Hematopoietic multipotent progenitor cell treated with erythropoietin and hydrocortisone succinate and interleukin-3 and kit ligand, for 15 days (in vitro differentiated cells): ENCODE measurements at places on chromosomes 7 and 10.

- DNase-seq: no peak
Measured at GRCh38 chr7:69309601-69310000, 288.7 kb upstream of the AUTS2 start.

DNA sequence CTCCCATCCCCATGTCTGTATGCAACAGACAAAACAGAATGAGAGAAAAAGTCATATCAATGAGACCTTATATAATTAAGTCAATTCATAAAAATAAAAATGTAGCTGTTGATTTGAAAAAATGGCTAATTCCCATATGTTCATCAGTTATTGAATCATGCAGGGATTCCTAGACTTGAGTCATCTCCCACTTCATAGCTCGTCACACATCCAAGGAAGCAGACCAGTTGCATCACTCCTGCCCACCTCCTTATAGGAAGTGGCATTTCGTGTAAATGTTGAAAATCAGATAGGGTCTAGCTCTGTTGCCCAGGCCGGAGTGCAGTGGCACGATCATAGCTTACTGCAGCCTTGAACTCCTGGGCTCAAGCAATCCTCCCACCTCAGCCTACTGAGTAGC lies 56.1 kb upstream of the SH2B2 start:
- no peak for DNase-seq

DNA sequence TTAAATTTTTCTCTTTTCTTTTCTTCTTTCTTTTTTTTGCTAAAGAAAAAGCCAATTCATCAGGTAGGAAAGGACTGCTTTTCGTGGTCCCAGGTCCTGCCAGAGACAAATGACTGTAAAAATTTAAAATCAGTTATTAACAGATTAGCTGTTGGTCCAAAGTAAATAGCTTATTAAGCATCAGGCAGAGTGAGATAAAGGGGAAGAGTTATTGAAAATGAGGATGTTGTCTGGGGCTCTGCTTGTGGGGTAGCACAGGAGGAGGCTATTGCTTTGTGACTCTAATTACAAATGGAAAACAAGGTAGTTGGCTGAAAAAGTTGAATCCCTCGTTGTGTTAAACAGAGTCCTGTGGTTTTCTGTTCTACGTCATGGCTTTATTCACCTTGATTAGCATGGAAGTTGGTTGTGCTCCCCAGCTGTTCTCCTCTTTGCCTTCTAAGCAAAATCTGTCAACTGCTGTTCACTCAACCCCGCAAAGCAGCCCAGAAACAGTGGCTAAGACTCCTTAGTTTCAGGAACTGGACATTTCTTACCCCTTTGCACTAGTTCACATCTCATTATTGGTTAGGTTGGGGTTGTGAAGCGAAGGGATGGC lies 128.9 kb downstream of the SNX10 start:
- no peak for DNase-seq

DNA sequence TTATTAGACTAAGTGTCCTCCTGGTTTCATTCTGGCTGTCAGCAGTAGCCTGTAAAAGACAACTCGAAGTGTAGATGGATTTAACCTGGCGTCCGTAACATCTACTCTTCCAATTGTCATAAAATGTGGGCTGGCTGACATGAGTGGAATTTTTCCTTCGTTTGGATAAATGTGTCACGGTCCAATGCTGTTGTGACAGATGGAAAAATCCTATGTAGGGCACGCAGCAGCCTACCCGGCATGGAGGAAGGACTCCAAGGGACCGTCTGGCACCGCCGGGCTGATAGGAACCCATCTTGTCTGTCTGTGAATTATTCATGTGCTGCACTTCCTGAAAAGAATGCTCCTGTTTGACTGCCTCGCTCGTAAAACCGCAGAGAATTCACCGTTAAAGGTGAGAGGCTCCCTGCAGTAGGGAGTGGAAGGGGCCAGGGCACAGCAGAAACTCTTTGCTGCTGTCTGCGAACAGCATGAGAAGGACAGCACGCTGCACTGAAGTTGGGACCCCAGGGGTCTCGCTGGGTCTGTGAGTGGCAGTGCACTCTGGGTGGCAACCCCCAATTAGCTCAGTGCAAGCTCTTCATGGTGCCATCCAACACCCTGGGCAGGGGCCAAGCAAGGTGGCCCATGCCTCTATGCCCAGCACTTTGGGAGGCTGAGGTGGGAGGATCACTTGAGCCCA lies 1.6 kb upstream of the ORAI2 start:
- DNase-seq: no peak

DNA sequence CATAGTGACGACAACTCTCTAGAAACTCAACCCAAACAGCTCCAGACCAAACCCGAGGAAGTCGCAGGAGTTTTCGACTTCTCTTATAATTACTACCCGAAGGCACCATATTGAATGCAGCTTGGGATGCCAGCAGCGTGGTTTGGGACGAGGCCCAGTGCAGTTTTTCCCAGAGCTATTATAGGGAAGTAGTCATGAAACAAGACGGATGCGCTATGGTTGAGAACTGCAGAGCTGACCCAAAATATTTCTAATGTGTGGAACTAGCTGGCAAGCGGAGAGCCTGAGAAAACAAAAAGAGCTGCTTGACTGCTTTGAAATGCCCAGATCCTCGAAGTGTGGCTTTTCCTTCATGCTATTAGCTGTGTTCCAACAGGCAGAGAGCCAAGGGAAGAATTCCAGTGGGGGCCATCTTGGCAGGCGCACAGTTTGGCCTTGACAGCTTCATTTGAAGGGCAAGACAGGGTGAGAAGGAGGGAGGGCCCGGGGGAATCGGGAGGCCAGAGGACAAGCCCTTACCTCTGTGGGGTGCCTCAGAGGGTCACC lies 122.7 kb downstream of the CUL2 start:
- DNase-seq: no peak

GRCh38 chr10:2047679-2048078 lies 310.4 kb upstream of the ADARB2 start:
- DNase-seq: no peak

DNA sequence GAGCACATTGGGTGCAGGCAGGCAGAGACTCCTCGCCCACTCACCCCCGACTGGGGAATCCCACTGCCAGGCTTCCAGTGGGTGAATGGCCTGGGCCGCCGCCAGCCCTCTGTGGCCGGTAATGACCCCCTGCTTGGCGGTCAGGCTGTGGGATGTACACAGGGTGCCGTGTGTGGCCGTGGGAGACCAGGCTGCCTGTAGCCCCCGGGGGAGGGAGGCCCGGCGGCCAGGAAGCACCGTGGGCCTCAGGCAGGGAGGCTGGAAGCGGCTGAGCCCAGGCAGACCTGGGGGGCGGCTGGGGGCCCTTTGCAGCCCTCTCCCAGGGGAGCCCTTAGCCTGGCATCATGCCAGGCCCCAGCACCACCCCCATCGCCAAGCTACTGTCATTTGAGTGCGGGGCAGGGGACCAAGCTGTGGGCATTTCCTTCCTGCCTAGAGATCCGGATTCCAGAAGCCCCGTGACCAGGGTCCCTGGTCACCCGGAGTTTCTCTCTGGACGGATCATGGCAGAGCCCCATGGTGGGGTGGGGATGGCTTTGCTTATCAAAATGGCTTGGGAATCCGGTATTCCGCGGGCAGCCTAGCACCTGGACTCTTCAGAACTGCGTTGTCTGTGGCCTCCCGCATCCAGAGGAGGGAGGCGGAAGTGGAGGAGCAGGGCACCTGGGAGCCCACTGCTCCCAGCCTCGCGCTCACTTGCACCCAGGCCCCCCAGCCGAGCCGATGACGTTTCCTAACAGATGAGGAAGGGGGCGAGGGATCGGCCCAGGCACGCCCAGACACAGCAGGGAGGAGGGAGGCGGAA lies 1.1 kb downstream of the TTYH3 start:
- no peak for DNase-seq

DNA sequence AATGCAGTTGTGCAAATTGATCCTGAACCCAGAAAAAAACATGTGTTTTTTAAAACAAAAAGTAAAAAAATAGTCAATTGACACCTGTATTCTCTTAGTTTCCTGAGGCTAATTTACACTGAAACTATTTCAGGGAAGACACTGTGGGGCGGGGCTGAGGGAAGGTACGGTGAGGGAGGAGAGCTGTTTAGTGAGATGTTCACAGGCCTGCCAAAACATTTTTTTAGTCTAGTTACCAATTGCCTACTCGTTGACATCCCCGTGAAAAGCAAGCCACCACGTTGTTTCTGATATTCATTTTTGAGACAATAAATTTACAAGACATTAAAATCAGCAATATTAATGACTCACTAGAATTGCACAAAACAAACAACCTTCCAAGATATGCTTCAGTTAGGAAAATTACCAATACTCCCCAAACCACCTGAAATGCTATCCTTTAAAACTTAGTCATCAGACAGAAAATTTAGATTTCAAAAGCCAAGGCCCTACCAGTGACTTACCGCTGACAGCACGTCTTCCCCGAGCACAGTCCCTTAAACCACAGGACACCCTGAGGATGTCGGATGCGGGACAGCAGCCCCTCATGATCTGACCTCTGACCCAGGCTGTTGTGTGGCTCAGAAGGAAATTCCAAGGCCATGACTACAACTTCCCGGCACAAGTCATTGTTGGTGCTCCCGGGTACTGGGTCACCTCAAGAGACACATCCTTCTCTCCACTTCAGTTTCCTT lies 279.2 kb downstream of the PRPF18 start:
- DNase-seq: no peak

DNA sequence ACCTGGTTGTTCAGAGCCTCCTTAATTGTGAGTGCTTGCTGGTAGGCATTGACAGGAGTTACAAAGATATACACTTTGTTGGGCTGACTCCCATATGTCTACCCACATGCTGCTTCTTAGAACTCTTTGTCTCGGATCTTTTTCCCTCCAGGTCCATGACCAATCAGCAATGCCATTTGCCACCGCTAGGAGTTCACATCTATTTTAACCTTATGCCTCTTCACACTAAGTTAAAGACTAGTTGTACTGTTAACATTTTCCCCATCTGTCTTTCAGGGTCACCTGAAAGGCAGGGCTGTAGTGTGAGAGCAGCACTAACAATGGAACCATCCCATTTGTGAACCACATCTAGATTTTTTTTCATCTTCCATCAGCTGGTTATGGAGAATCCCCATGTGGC lies 226.7 kb upstream of the NPY start:
- DNase-seq: no peak

GRCh38 chr10:42933448-42934340 lies 143.2 kb upstream of the RET start:
- DNase-seq: no peak

GRCh38 chr7:5232874-5233273 lies 42.8 kb downstream of the WIPI2 start:
- no peak for DNase-seq

DNA sequence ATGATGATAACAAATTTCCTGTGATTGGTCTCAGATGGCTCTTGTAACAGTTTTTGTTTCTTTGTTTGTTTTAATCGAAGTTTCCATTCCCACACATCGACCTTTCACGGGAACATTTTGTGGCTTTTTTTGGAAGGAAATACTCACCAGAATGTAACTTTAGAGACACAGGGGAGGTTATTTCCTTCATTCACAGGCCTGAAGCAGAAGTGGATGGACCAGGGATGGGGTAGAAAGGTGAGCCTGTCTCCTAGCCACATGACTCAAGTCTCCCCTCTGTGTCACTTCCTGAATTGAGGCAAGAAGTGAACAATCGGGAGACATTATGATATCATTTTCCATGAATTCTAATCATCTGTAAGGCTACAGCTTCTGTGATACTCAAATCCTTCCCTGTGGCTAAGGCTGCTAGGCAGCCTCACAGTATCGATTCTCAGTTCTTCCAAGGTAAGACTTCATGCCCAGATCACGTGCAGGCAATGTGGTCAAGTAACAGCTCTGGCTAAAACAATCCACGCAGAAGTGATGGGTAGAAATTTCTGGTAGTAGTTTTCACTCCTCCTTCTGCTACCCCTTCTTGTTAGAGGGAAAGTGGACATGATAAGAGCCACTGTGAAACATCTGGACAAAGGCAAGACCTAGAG lies 203.9 kb upstream of the NEBL start:
- DNase-seq: no peak

- DNase-seq: peak; percentile 67
Measured at GRCh38 chr7:23055582-23056178, 41.8 kb upstream of the HYCC1 start.

GRCh38 chr10:46228563-46229071 lies 58.2 kb upstream of the ANTXRL start:
- DNase-seq: peak; percentile 65

DNA sequence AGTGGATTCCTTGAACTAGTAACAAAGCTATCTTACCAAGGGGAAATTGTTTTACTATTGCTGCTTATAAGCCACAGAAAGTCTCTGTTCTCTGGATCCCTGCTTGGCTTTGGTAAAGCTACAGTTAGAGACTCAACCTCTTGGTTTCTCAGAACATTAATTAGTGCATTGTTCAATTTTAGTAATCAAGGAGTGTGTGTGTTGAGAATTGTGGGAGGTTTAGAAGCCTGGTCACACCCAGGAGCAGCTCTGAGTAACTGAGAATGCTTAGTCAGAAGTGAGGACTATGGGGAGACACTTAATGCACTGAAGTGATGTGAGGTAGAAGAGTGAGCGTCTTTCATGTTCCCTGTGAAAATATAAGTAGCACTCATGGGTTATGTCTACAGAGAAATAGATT lies 8.2 kb upstream of the ACTA2 start:
- no peak for DNase-seq

GRCh38 chr7:69465262-69465661 lies 133.0 kb upstream of the AUTS2 start:
- DNase-seq: no peak

GRCh38 chr7:28180364-28181147 lies at the start of gene JAZF1:
TSS of gene JAZF1 (minus strand) at chr7:28180795.
- peak; percentile 85 for DNase-seq

DNA sequence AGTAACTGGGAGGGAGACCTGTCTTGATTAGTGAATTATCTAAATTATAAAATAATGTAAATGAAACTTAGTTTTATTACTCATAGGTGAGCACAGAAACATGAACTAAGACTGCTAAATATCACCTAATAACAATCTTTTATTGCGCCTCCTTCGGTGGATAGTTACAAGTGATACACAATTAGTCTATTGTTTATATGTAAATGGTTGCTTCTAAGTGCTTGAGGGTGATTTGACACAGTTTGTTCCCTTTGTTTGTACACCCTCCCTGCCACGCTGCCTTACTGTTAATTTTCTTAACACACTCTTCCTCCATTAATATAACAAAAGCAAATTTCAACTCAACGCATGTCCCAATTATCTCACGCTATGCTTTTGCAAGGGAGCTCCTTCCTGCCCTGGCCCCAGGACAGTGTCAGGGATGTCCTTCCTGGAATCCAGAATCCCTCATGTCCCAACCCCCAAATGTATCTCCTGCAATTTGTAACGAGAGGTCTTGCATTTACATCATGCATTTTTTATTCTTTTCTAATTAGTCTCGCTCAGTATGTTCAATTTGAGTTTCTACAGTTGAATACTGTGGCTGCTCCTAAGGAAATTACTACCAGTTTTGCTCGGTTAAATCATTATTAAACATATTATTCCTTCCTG lies 4.2 kb downstream of the NPSR1 start:
- no peak for DNase-seq

DNA sequence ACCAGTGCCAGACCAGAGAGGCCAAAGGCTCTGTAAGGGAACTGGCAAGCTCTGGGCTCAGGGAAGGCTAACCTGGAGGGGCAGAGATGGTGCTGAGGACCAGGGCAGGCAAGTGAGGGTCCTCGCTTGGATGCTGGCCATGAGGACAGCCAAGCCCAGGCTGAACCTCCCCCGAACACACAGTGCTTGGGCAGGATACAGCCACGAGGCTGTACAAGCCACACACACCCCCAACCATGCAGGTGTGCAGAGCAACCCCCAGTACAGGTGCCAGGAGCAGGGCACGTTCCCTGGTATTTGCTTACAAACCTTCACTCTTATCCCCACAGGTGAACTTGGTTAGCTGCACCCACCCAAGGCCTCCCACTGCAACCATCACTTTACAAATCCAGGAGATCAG lies 185.7 kb downstream of the GRID1 start:
- DNase-seq: no peak
